ENCODE measurements at places on chromosomes 7 and 10.

GRCh38 chr10:73796766-73797165 is 11.4 kb downstream of the ZSWIM8 start:
- DNase-seq, result no peak

DNA sequence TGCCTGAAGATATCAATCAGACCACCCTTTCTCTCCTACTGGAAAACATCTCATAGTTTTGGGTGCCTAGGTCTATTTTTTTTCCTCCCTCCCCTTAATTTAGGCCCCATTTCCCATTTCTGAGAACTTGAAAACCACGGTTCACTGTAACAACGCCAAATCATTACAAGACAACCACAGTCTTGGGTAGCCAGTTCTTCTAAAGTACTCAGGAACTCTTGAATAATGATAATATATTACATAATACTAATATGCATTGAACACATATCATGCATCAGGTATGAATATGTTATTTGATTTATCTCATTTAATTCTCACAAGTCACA is 185.1 kb upstream of the ADO start:
- DNase-seq, result no peak

GRCh38 chr10:91925022-91925320 is 1.4 kb downstream of the BTAF1 start:
- DNase-seq, result no peak

GRCh38 chr7:105307163-105307672 is 81.5 kb downstream of the SRPK2 start:
- no peak for DNase-seq

- no peak for DNase-seq
Measured at GRCh38 chr10:79588800-79589199, 21.9 kb upstream of the SFTPA1 start.

DNA sequence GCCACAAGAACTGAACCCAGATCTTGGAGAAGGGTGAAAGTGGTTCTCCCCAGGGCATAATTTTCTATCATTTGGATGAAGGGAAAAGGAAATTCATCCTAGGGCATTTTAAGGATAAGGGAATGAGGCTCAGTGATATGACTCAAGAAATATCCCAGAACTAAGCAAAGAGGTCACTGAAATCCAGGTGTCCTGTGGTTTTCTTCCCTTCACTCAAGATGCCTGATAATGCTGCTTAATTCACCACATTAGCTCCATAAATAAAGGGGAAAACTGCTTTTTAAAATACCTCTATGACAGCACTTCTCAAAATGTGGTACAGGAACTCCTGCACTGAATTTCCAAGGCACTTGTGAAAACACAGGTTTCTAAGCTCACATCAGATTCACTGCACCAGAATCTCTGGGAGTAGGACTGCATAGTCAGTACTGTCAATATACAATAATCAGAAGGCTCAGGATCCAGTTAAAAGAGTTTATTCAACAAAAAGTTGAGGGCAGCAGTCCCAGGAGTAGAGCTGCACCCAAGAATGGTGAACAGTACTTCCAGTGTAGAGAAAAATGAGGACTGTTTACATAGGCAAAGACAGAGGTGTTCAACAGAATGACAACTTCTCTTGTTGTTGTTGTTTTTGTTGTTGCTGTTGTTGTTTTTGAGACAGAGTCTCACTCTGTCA is 2.9 kb downstream of the IFIT3 start:
- DNase-seq, result no peak

GRCh38 chr7:32937344-32938174 is 19.7 kb upstream of the FKBP9 start:
- no peak for DNase-seq

DNA sequence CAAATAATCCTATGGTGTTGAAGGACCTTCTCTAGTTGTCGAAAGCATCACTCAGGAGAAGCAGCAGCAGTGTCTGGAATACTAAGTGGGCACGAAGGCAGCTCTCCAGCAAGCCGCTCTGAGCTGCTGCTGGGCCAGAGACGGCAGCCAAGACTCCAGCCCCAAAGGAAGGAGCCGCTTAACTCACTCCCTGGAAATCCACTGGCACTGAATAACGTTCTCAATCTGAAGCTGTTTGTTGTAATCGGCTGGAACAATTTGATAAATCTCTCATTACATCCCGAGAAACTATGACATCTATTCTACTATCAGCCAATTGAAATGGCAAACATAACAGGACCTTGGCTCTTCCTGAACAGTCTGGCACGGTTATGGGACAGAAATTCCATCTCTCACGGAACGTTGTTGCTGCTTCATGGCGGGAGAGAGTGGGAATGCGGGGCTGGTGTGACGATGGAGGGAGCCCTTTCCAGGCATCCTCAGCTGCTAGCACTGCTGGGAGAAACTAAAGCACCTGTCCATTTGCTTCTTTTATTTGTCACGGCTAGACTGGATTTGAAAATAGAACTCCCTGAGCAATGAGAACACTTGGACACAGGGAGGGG is 331.5 kb upstream of the RNF32 start:
- DNase-seq, result no peak

- DNase-seq, result no peak
Measured at GRCh38 chr7:111990643-111991042, 215.6 kb downstream of the DOCK4 start.

Data from Peyer's patch (tissue), 4 donors.